Fibroblast of the conjunctiva (primary cell): ENCODE measurements at places on chromosomes 4 and X.

DNA sequence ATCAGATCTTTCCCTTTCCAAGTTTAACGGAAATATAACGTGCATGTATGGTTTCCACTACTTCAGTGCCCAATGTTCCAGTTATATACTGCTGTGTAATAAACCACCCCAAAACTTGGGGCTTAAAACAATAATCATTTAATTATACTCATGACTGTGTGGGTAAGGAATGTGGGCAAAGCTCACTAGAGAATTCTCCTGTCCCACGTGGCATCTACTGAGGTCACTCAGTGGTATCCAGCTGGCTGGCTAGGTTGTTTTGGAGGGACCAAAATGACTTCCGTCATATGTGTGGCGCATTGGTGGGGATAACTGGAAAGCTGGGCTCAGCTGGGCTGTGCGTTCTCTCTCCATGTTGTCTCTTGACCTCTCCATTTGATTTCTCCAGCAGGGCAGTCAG is 18.5 kb downstream of the ZCCHC18 start:
- DNase-seq: no peak

DNA sequence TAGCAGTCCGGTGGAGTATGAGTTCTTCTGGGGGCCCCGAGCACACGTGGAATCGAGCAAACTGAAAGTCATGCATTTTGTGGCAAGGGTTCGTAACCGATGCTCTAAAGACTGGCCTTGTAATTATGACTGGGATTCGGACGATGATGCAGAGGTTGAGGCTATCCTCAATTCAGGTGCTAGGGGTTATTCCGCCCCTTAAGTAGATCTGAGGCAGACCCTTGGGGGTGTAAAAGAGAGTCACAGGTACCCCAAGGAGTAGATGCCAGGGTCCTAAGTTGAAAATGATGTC is 852 bp downstream of the MAGEH1 start:
- DNase-seq: no peak

GRCh38 chr4:162849937-162850336 is 316.8 kb downstream of the NAF1 start:
- DNase-seq: no peak

GRCh38 chr4:52894443-52894842 is 32.3 kb downstream of the RASL11B start:
- peak; percentile 27 for DNase-seq

GRCh38 chr4:81758574-81759264 is 287.0 kb upstream of the RASGEF1B start:
- DNase-seq: no peak

DNA sequence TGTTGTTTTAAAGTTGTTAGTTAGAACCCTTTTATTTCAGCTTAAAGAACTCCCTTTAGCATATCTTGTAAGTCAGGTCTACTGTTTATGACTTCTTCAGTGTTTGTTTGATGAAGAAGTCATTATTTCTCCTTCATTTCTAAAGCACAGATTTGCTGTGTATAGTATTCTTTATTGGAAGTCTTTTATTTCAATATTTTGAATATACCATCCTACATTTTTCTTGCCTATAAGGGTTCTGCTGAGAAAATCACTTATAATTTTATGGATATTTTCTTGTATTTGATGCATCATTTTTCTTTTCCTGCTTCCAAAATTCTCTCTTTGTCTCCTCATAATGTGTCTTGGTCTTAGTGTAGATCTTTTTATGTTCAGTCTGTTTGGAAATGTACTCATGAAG is 134.5 kb downstream of the CPXCR1 start:
- no peak for DNase-seq

GRCh38 chr4:98289375-98289774 is 28.2 kb downstream of the RAP1GDS1 start:
- DNase-seq: no peak

- DNase-seq: no peak
Observed at GRCh38 chr4:172978848-172979247, 189.8 kb upstream of the GALNT7 start.

DNA sequence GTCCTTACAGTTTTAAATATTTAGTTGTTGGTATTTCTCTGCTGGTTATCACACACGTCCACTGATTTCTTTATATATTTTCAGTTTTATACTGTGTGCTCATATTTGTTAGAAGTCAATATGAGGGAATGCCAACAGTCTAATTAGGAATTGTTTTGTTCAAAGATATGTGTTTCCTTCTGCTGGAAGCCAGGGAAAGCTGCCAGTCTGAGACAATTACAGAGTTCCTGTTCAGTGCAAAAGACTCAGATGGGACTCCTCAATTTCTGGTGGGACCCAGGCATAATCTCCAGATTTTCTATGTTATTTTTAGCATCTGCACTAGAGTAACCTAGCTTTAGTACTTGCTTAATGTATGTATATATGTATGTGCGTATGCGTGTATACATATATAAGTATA is 486.0 kb downstream of the GRID2 start:
- no peak for DNase-seq

GRCh38 chrX:46645614-46646013 is 72.0 kb downstream of the CHST7 start:
- no peak for DNase-seq

GRCh38 chr4:6773106-6773505 is 9.4 kb upstream of the KIAA0232 start:
- DNase-seq: no peak

DNA sequence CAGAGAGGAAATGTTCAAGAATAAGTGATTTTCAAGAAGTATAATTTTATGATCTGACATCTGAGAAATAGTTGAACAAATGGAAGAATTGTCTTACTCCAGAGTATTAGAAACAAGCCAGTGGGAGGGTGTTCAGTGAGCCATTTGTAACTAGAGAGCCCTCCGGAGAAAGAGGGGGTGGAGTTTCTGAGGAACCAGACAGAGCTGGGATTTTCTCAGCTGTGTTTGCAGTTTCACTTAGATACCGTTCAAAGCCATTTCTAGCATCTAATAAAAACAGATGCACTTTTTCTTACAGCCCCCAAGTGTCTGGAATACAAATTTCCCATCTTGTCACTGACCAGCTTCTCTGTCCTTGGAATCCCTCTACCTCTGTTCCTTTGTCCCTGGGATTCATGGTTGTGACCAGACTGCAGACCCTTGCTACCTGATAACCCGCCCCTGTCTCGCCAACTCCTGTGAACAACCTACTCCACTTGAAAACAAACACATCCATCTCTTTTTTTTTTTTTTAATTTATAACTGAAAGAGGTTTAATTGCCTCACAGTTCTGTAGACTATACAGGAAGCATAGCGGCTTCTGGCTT is 132.8 kb upstream of the KLF3 start:
- peak; percentile 2 for DNase-seq

- DNase-seq: peak; percentile 39
Observed at GRCh38 chr4:94577136-94577535, 125.4 kb downstream of the PDLIM5 start.
